ENCODE measurements at places on chromosomes 13 and 19. TPM values are rescaled to one million over a fixed set of nuclear protein-coding genes. Genes with fewer than 3 reads are reported as not detected.

Gene KIR2DL3
- not detected for total RNA-seq

Gene CCNE1
- 2.6 TPM for total RNA-seq

Gene ARL11
- total RNA-seq = 0.22 TPM

Gene NLRP5
- not detected for total RNA-seq

Gene RNF113B
- not detected for total RNA-seq

Gene RPS5
- 2,255 TPM for total RNA-seq

Gene FXYD7
- not detected for total RNA-seq

Gene IGFL1
- total RNA-seq = not detected

Gene NXNL1
- total RNA-seq = not detected

Gene CASP14
- total RNA-seq = not detected

Gene PROZ
- total RNA-seq = 0.20 TPM

Gene LSR
- 0.44 TPM for total RNA-seq

Gene PSG6
- not detected for total RNA-seq

Gene C19orf67
- total RNA-seq = not detected

Gene UBL5
- 227 TPM for total RNA-seq

Gene WTIP
- 22.2 TPM for total RNA-seq

Gene TYROBP
- not detected for total RNA-seq

Gene ZNF221
- total RNA-seq = 3.3 TPM

Gene FFAR2
- total RNA-seq = not detected

Gene COL4A1
- total RNA-seq = 1,068 TPM

Gene OR7D2
- total RNA-seq = not detected

Gene RNF225
- total RNA-seq = not detected

Gene GPR183
- total RNA-seq = 0.40 TPM

Gene METTL21C
- total RNA-seq = not detected

Gene WDR87
- total RNA-seq = not detected

Gene KLF12
- total RNA-seq = 2.8 TPM

Gene SBNO2
- total RNA-seq = 28.2 TPM

Gene PEAK3
- total RNA-seq = 0.20 TPM

Gene CRLF1
- total RNA-seq = not detected

Gene SCN1B
- total RNA-seq = 5.2 TPM

Gene ATCAY
- not detected for total RNA-seq

Gene ACP7
- total RNA-seq = not detected

Gene PRR19
- 0.44 TPM for total RNA-seq

Gene PALM3
- total RNA-seq = not detected

Gene ZNF835
- under 0.01 TPM for total RNA-seq

Gene COL5A3
- under 0.01 TPM for total RNA-seq

Gene LILRA5
- not detected for total RNA-seq
